Stimulated activated CD4-positive, alpha-beta T cell treated with anti-CD3 and anti-CD28 coated beads, Interleukin-15, amount 100 ng/mL, for 1 hour (primary cell): ENCODE measurements at places on chromosomes 2 and 18.

DNA sequence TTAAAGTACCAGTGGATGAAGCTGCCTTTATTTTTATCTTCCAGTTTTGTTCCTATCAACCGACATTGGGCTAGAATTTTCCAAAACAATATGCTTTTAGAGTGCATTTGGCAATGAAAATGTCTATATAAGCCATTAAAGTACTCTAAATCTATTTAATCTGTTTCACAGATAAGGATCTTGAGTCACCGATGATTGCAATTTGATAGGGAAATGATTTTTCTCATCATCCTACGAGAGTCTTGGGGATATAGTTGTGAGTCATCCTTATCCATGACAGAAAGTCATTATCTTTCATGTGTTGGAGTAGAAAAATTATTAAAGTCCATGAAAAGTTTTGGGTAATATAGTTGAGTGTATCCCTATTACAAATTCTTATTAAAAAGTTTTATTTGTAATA lies 26.1 kb downstream of the SLC39A10 start:
- no peak for DNase-seq

DNA sequence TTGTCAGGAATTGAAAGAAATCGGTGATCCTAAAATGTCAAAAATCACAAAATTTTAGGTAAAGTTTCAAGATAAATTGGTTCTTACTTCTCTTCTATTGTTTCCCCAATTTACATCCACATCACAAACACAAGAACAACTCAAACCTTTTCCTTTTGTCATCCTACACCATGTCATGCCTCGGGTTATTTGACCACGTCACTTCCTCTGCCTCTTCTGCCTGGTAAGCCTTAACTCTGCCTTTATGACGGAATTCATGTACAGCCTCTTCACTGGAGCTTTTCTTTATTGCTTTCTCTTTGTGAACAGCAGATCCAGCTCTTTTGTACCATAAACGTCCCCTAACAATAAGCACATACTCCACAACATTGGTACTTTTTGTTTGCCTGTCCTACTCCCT lies 258.0 kb downstream of the DPP10 start:
- DNase-seq: no peak

DNA sequence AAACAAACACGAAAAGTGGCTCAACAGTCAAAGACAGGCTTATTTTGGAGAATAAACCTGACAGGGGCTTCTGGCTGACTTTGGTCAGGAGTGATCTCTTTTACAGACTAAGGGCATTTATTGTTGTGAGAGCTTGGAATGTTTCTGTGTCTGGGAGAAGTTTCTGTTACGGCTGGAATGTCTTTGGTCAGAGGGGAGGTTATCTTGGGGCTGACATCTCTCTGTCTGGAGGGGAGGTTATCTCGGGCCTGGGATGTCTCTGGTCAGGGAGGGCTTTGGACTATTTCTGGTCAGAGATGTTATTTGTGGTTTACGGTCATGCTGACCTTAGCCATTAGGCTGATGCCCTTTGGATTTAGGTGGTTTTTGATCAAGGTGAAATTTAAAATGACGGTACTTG lies 345.5 kb upstream of the FSIP2 start:
- DNase-seq: no peak

DNA sequence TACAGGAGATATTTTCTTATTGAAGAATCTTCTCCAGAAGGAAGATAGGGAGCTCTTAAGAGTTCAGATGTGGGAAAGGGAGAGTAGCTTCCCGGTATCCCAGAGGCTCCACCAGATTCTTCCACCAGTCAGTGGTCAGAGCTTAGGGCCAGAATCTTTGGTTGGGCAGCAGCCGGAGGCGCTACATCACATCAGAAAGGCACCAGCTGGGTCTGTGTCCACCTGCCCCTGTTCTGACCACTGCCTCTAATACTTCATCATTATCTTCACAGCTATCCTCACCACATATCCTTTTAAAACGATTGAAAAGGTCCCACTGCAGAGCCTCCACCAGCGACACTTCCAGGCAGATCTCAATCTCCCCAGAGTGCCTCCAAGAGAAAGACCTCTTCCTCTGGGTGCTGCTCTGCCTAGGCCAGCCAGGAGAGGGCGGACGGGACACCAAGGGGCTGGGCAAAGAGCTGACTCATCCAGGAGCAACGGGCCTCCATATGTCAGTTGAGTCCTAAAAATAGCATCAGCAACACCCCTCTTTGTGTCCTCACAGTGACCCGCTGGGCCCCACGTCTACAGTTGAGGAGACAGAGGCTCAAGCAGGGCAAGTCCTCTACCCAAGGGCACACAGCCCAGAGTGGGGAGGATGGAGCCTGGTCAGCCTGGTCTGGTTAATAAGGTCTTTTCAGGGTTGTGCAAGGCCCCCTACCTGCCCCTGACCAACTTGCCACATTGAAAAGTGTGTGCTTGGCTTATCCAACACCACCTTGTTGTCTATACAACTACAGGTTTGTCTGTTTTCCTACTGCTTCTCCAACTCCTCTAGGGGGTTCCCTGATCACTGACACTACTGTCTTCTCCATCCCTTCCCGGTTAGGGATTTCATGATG lies 81.2 kb downstream of the ADD2 start:
- DNase-seq: no peak

- DNase-seq: no peak
These were observed 87.0 kb downstream of the LIPG start for GRCh38 chr18:49648811-49649210.

DNA sequence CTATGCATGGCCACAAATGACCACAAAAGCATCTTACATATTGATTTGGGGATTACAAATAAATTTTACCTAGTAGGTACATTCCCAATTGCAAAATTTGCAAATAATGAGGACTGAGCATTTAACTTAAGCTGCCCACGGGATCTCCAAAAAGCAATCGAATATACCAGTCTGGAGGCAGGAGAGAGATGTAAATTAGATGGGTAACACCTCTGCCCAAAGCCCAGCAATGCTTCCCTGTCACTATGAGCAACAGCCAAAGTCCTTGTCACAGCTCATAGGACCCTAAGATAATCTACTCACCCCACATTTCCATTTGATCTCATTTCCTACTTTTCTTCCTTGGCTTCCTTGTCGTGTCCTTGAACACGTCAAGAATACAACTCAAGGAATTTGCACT lies 172.2 kb downstream of the SUCLG1 start:
- no peak for DNase-seq

GRCh38 chr18:65769652-65770051 lies 18.8 kb downstream of the CDH7 start:
- no peak for DNase-seq

DNA sequence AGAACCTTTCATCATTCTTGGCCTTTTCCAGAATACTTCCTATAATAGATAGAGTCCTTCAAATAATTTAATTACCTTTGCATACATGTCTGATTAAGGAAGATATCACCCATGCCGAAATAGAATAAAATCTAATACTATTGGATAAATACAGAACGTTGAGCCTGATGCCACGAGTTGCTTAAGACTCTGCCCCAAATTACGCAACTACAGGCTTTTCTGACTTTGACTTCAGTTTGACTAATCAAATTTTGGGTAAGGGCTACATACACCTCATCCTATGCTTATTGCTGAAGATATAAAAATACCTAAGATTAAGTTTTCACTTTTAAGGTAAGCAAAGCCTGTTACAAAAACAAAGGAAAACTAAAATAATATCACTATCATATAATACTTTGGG lies 1065.1 kb upstream of the NRXN1 start:
- DNase-seq: no peak

- no peak for DNase-seq
These were observed 61.7 kb upstream of the LCLAT1 start for GRCh38 chr2:30385327-30385726.

DNA sequence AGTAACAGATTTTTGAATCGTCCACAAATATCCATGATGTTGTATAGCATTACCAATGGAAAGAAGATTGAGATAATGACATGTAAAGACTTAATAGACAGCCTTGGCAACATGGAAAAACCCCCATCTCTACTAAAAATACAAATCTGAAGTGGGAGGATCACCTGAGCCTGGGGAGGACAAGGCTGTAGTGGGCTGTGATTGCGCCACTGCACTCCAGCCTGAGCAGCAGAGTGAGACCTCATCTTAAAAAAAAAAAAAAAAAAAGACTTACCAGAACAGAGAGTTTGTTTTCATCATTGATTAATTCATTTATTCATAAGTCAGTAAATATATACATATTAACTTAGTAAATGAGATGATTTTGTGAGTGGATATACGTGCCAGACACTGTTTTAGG lies 7.0 kb upstream of the OSBPL1A start:
- DNase-seq: no peak

DNA sequence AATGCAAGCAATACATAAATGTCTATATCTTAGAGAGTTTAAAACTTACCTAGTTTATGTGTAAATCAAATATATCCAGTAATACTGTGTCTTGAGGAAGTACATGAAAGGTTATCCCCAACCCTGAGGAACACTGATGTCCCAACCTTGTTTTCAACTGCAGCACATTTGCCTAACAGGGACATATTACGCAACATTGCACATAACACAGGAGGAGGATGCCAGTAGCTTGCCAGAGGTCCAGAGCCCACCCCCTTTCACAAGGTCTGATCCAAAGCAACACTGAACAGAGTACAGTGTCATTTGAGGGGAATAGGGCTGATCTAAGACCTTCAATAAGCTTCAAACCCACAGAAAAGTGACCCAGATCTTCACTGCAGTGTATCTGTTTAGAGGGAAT lies 678.5 kb downstream of the ARHGAP15 start:
- DNase-seq: no peak

DNA sequence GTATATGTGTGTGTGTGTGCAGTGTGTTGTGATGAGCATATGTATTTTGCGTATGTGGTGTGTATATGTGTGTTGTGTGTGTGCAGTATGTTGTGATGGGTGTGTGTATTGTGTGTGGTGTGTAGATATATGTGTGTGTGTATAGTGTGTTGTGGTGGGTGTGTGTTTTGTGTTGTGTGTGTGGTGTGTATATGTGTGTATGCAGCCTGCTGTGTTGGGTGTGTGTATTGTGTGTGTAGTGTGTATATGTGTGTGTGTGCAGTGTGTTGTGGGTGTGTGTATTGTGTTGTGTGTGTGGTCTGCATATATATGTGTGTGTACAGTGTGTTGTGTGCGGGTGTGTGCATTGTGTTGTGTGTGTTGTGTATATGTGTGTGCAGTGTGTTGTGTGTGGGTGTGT lies 23.9 kb downstream of the ACKR3 start:
- DNase-seq: no peak

DNA sequence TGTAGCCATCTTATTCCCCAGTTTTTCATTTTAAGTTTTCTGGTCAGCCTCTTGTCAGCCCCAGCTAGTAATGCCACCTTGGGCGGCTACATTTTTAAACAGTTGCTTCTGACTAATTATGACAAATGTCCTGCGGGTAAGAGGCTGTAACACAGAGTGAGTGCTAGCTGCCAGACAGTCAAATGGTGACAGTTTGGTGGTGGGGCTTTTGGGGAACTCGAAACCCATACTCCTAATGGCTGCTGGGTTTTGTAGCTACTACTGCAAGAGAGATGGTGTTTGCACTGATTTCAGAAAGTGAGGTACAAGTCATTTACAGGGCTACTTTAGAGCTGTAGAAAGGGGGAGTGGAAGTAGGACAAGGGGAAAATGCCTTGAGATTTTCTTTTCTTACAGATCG lies 48.2 kb downstream of the ZCCHC2 start:
- DNase-seq: no peak

GRCh38 chr2:140679752-140680151 lies 1451.1 kb downstream of the LRP1B start:
- DNase-seq: no peak

DNA sequence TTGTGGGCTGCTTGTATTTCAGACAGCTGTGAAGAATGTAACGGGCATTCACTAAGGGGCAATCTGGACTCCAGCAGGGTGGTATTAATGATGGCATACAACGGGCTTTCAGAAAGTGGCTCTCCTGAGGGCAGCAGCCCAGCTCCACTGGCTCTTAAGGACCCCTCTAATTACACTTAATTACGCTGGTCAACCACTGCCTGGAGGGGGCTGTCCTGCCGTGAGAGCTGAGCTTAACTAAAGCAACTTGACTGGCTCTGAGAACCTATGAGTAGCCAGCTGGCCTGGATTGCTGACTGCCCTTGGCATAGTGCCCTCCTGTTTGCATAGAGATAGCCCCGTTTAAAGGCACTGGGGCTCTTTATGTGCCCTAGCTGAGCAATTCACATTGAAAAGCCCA lies 3.8 kb downstream of the LIPG start:
- no peak for DNase-seq

GRCh38 chr2:174035981-174036742 lies 71.0 kb upstream of the SP3 start:
- DNase-seq: no peak

DNA sequence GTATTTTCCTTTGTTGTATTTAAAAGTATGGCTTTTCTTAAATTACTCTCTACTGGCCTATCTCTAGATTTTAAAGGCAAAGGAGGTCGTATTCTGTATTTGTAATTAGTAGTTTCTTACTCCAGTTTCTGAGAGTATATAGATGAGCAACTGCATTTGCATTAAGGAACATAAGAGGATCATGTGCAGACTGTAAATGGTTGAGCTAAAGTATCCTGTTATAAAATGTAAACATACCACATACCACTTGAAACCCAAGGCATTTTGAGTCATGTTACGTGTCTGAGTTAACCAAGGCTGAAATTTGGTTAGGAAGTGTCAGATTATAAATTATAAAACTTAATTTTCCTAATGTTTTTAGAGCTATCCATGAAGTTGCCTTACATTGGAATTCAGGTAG lies 76.3 kb downstream of the GPD2 start:
- DNase-seq: no peak
